D341Med (cell line): ENCODE measurements at places on chromosomes 6 and 20.

GRCh38 chr6:39468385-39468784 lies 145.9 kb upstream of the KCNK16 start:
- DNase-seq, result no peak

DNA sequence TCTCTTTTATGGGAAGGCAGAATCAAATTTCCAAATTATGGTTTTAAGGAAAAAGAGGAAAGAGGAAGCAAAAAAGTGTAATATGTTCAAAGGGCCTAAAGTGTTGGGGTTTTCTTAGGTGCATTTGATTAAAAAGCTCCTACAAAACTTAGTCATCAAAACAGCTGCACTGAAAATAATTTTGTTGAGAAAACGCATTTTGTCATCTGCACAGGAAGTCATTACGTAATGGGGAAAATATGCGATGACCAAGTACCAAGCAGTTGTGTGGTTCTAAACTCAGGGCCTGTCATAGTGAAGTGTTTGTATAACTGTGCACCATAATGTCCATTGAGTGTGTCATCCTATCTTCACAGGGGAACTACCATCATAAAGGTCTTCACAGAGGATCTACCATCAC lies 15.6 kb downstream of the HAO1 start:
- no peak for DNase-seq

DNA sequence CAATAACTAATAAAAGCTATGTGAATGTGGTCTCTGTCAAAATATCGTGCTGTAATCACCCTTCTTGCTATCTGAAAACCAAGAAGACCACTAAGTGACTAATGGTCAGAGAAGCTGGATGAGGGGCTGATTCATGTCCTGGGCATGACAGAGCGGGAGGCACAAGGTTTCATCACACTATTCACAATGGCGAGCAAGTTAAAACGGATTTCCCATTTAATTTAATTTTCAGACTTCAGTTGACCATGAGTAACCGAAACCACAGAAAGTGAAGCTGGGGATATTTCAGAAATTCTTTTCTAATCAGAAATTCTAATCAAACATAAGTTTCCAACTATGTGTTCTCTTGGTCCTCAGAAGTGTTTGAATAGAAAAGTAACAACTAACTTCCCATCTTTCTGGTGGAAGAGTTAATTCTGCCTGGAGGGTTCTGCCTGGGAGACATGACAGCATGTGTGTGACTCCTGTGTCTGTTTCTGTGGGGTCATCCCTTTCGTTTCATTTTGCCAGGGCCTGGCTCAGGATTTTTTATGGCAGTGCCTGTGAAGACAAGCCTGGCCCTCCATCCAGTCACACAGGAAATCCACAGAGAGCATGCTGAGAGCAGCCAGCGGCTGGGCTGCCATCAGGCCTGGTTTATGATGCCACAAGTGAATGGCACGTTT lies 98.9 kb downstream of the FAM120B start:
- DNase-seq, result no peak

- DNase-seq, result no peak
These were observed 21.5 kb downstream of the TUBB2B start for GRCh38 chr6:3205913-3206312.

- DNase-seq, result no peak
These were observed 71.5 kb downstream of the BTBD3 start for GRCh38 chr20:11989018-11989771.

- DNase-seq, result no peak
These were observed 20.0 kb downstream of the MAP1LC3A start for GRCh38 chr20:34578521-34578920.

DNA sequence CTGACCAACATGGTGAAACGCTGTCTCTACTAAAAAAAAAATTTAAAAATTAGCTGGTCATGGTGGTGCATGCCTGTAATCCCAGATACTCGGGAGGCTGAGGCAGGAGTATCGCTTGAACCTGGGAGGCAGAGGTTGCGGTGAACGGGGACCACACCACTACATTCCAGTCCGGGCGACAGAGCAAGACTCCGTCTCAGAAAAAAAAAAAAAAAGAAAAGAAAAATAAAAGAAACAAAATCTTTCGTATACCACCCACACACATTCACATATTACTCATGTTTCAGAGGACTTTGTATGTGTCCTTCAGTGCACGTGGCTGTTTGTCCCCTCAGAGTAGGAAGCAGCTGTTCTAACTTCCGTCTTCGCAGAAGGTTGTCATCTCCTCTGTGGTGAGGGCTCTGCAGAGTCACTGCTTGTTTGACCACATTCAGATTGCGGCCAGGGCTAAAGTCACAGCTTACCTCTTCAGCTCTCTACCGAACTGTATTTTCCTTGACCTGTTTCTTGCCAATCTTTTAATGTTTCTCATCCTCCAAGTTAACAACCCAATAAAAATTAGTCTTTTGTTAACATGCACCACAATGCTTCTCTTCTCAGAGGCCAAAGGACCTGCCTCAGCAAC lies 36.6 kb upstream of the HIVEP1 start:
- no peak for DNase-seq

GRCh38 chr6:2369606-2370005 lies 124.2 kb upstream of the GMDS start:
- DNase-seq, result no peak

DNA sequence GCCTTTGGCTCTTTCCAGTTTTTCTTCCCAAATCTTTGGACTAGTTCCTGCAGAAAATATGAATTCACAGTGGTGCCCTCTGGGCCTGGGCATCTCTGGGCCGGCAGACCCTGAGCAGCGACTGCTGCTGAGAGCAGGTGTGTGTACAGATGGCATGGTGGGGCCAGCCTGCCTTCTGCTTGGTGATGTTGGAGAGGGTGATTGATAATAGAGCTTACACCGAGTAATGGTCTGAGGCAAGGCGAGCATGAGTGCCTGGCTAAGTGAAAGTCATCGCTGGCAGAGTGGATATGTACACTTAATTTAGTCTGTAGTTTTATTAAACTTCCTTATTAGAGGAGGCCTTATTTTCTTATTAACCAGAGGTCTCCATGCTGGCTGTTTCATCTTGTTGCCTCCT lies 156.9 kb downstream of the CDKAL1 start:
- peak; percentile 56 for DNase-seq

DNA sequence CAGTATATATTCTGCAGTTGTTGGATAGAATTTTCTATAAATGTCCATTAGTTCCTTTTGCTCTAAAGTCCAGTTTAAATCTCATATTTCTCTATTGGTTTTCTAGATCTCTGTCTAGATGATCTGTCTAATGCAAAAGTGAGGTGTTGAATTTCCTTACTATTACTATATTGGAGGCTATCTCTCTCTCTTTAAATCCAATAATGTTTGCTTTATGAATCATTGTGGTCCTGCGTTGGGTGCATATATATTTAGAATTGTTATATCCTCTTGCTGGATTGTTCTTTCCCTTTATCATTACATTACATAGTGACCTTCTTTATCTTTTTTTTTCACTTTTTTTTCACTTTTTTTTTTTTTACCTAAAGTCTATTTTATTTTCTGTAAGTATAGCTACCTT lies 208.5 kb upstream of the ASCC3 start:
- DNase-seq, result no peak

DNA sequence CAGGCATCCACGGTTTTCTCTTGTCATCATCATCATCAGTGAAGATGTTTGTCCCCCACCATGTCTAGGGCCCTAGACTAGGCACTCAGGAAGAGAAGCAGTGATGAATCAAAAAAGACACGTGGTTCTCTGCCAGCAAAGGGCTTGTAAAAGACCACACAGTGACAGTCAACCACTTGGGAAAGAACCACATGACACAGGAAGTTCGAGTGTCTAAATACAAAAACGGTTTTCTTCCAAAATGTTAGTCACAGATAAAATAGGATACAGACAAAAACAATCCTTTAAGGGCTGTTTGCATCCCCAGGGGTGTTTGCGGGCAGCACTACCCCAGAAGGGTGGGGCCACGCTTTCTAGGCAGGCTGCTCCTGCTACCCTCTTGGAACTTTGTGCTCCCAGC lies 356.8 kb upstream of the AGPAT4 start:
- DNase-seq, result no peak

DNA sequence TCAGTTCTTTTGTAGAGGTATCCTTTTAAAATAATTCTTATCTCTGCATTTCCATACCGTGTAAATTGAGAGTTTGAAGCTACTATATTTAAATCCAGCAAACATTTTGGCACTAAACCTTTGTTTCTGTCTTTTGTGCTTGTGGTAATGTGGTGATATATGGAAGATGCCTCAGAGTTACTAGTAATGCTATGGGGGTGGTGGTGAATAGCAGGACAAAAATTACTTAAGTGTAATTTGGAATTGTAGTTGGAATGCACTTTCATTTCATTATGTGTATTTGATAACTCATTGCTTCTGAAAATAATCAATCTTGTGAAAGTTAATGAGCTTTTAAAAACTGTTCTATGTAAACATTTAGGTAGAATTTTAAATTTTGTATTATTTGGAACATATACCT lies 404.5 kb downstream of the PHF3 start:
- DNase-seq, result no peak

- no peak for DNase-seq
These were observed 104.5 kb downstream of the IBTK start for GRCh38 chr6:82143041-82143481.
